ENCODE measurements at places on chromosomes 3 and 15. TPM values are rescaled to one million over a fixed set of nuclear protein-coding genes. Genes with fewer than 3 reads are reported as not detected.

Gene NUP210
- 75.3 TPM for total RNA-seq

Gene SNTN
- not detected for total RNA-seq

Gene GOLGA6L4
- total RNA-seq: 0.73 TPM

Gene FANCD2OS
- total RNA-seq: not detected

Gene HIGD2B
- total RNA-seq: not detected

Gene CRYBG3
- total RNA-seq: 12.2 TPM

Gene SGO1
- 12.6 TPM for total RNA-seq

Gene SLC24A5
- not detected for total RNA-seq

Gene THPO
- total RNA-seq: not detected

Gene SLC22A14
- total RNA-seq: not detected

Gene TMC3
- total RNA-seq: not detected

Gene ETV5
- 41.4 TPM for total RNA-seq

Gene GHSR
- total RNA-seq: not detected

Gene CFAP100
- total RNA-seq: not detected

Gene HYAL3
- 13.2 TPM for total RNA-seq

Gene CACNA2D2
- 0.44 TPM for total RNA-seq

Gene MUC20
- 0.69 TPM for total RNA-seq

Gene CASR
- not detected for total RNA-seq

Gene WNT5A
- 21.8 TPM for total RNA-seq

Gene STRIT1
- not detected for total RNA-seq

Gene OCA2
- not detected for total RNA-seq

Gene PCYT1A
- total RNA-seq: 46.9 TPM

Gene PRKAR2A
- total RNA-seq: 117 TPM

Gene TMEM44
- 16.6 TPM for total RNA-seq

Gene CCR4
- not detected for total RNA-seq

Gene GOLGA8A
- total RNA-seq: 37.3 TPM

Gene PRTG
- total RNA-seq: 1.4 TPM

Gene KBTBD13
- total RNA-seq: not detected

Gene TNFSF10
- 1.2 TPM for total RNA-seq

Gene ANO10
- 23.7 TPM for total RNA-seq

Gene PLA2G4D
- total RNA-seq: 0.17 TPM

Gene ACKR2
- 1.3 TPM for total RNA-seq

Gene TTLL13
- total RNA-seq: not detected

Gene GYG1
- total RNA-seq: 9.9 TPM

Gene CFAP161
- 0.55 TPM for total RNA-seq

Gene PARP15
- total RNA-seq: not detected

Gene BNC1
- 2.4 TPM for total RNA-seq

Gene NUDT16
- total RNA-seq: 7.9 TPM

Gene SLC27A2
- 8.1 TPM for total RNA-seq

Gene TMEM212
- total RNA-seq: not detected

Gene TMEM158
- 82.9 TPM for total RNA-seq

Gene CADPS
- total RNA-seq: not detected
